ENCODE measurements at places on chromosomes 12 and 14. TPM values are rescaled to one million over a fixed set of nuclear protein-coding genes. Genes with fewer than 3 reads are reported as not detected.

The KRT78 gene
- total RNA-seq, result not detected

The TSPAN11 gene
- total RNA-seq, result 0.36 TPM

The WIF1 gene
- total RNA-seq, result not detected

The USP44 gene
- 0.12 TPM for total RNA-seq

The APPL2 gene
- total RNA-seq, result 91.0 TPM

The KCNK10 gene
- total RNA-seq, result not detected

The TCL1B gene
- total RNA-seq, result not detected

The PAWR gene
- total RNA-seq, result 46.0 TPM

The CLEC6A gene
- total RNA-seq, result not detected

The GSG1 gene
- not detected for total RNA-seq

The CD163 gene
- total RNA-seq, result 0.24 TPM

The B4GALNT1 gene
- 5.7 TPM for total RNA-seq

The PTPRR gene
- under 0.01 TPM for total RNA-seq

The EML5 gene
- total RNA-seq, result 0.12 TPM

The TAS2R8 gene
- not detected for total RNA-seq

The PIWIL1 gene
- total RNA-seq, result not detected

Measured in hair follicle dermal papilla cell (primary cell).